ENCODE measurements at places on chromosomes 11 and 22.

- no peak for DNase-seq
Measured at GRCh38 chr22:29756341-29756740, 10.5 kb downstream of the ZMAT5 start.

GRCh38 chr22:47192651-47193437 lies 430.4 kb downstream of the TBC1D22A start:
- DNase-seq: no peak

GRCh38 chr11:88651556-88651955 lies 314.0 kb upstream of the CTSC start:
- no peak for DNase-seq

DNA sequence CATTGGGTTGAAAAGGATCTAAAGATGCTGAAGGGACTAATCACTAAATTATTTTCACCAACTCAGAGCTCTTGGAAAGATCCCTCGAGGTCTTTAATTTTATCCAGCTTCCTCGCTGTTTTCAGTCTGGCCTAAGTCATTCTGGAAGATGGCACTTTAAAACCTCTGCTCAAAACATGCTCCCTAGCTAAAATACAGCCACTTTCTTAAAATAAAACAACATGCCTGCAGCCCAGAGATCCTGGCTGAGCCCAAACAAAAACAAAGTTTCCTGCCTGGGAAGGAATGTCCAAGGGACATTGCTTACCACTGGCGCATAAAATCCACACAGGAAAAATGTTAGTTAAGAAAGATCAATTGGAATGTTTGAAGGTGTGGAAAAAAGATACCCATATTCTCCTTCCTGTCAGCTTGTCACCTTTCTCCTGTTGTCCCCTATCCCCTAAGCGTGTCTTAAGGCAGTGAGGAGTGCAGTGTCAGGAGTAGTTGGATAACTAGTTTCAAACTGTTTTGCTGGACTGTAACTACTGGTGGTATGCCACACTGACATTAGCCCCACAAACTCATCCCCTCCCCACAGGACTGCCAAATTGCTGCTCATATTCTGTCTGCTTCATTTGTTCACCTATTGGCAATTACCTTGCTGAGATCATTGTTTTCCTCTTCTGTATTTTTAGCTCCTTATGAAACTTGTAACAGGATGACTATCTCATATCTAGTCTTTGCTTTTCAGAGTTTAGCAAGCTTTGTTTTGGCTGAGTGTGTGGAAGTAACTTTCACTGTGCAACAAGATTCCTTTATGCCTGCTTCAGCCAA lies 108.3 kb upstream of the SESN3 start:
- DNase-seq: no peak

DNA sequence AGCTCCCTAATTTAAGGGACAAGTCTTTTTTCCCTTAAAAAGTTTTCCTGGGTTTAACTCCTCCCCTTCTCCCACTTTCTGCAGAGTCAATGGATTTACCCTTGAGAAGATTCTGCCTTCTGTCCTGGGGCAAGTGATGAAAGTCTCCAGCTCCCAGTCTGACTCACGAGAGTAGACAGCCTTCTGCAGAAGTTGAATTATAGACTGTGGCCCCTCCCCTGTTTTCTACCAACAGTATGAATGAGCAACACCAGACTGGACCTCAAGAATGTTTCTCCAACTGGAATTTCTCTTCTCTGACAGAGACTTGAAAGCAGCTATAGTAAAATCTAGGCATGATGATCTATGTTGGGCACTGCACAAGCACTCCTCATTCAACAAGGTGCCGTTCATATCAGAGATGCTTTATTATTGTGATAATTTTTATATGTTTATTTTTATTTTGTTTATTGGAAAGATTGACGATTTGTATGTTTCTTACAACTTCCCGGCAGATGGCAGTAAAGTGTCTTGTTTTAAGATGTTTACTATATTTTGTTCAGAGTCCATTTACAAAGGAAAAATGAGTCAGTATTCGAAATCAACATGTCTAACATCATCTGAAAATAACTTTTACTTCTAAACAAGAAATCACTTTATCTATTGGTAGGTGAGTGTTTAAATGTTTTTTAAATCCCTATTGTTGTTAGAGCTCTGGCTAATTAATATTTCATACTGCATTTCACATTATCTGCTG lies 56.6 kb downstream of the LMO2 start:
- DNase-seq: no peak

DNA sequence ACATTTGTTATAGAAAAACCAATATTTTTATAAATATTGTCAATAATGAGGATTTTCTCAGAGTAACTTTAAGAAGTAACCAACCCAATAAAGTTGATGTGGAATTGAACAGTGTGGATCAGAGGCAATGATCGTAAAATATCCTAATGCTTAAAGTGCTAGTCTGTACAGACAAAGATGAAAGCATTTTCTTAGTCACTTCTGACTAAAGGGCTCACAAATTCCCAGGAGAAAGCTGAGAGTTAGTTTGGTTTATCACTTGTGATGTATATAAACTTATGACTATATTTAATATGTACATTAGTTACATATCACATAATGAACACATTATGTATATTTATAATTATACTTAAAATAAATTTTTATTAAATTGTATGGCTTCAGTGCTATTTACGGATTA lies 25.4 kb upstream of the DDI1 start:
- no peak for DNase-seq

DNA sequence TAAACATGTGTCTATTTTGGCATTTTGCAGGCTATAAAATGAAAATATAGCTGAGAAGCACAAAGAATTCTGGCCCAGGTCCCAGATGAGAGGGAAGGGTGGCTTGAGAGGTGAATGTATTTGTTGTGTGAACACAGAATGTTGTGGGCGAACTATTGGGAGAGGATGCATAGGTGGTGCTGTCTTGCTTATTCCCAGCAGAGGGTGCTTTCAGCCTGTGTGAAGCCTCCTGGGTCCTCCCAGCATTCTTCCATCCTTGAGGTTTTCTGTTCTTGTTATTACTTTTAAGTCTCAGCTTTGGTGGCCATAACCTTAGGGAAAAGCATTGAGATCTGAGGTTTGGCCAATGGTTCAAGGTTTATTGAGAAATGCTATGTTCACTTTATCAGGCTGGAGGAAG lies 108.7 kb upstream of the SNX19 start:
- no peak for DNase-seq

DNA sequence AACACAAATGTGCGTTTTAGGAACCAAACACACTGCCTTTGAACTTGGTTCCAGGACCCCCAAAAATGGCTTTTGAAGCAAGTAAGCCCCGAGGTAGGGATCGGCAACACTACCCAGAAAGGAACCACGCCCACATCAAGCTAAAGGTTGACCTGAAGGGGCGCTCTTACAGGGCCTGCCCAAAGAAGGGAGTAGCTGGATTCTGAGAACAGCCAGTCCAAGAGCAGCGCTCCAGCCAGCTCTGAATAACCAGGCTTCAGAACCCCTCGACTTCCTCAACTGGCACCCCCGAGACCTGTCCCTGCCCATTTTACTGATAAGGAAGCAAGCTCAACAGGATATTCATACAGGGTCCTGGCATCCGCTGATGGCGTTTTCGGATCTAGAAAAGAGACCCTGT lies 18.9 kb upstream of the MOB2 start:
- DNase-seq: no peak

GRCh38 chr11:69637941-69638871 lies 2.8 kb upstream of the CCND1 start:
- no peak for DNase-seq

DNA sequence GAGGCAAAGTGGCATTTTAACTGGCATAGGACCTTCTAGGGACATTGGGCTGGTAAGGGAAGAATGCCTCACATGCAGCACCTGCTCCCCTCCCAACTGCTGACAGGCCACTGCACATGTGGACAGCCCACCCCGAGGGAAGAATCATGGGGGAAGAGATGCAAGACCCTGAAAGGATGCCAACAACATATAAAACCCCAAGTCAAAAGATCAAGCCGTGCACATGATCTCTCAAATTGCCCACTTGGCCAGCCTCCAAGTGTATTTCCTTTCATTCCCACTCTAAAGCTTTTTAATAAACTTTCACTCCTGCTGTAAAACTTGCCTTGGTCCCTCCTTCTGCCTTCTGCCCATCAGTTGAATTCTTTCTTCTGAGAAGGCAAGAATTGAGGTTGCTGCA lies 947.8 kb upstream of the CCDC90B start:
- DNase-seq: no peak

- DNase-seq: no peak
Measured at GRCh38 chr22:31400023-31400397, 606 bp downstream of the DRG1 start.

DNA sequence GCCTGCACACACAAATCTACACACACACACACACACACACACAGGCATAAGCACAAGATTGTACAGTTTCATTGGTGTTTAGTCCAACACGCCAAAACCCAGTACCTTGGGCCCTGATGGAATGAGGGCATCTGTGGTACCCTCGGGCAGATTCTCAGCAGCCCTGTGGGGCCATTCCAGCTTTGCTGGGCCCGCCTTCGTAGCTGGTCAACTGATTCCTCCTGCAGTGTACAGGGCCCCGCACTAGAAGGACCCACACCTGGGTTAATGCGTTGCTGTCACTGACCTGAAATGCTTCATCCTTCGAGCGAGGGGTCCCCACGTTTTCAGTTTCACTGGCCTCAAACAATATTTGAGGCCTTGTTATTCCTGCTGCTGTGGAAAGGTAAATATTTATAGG lies 731.2 kb downstream of the BRD1 start:
- no peak for DNase-seq

GRCh38 chr22:46092011-46092410 lies 58.3 kb upstream of the PPARA start:
- no peak for DNase-seq

GRCh38 chr11:125451400-125452124 lies 44.5 kb downstream of the FEZ1 start:
- DNase-seq: no peak

GRCh38 chr11:47987310-47987709 lies 7.0 kb downstream of the PTPRJ start:
- DNase-seq: no peak

GRCh38 chr22:21698430-21699329 lies 32.9 kb downstream of the PPIL2 start:
- DNase-seq: no peak

- no peak for DNase-seq
Measured at GRCh38 chr22:49481659-49482399, 345.8 kb downstream of the BRD1 start.

DNA sequence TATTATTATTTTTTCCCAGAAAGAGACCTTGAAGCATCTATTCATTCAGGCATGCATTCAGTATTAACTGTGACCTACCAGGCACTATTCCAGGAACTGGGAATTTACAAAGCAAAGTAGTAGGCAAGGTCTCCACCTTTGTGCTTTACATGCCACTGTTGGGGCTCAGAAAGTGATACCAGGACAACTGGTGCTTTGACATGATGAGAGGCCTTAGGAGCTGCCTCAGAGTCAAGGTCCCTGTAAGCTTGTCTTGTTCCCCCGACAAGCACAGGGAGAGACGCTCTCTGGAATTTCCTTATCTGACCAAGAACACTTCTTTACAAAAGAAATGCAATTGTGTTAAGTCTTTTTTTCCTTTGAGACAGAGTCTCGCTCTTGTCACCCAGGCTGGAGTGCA lies 2.3 kb upstream of the HMOX1 start:
- no peak for DNase-seq

DNA sequence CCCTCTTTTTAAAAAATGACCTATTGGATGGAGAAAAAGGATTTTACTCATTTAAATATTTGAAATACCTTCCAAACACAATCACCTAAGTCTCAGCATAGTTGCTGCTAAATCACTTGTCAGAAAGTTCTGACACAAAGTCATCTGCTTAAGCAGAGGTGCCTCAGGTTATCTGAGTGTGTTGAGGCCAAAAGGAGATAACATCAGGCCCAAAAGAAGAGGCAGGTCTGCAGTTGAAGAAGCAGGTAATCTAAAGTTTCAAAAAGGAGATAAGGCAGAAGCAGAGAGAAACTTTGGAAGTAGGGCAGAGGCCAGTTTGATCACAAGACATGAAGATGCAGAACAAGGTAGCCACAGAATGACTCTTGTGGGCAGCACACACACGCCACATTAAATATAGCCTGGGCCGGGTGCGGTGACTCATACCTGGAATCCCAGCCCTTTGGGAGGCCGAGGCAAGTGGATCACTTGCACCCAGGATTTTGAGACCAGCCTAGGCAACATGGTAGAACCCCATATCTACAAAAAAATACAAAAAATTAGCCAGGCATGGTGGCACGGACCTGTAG lies 175.7 kb upstream of the API5 start:
- DNase-seq: no peak

- peak; percentile 45 for DNase-seq
Measured at GRCh38 chr22:20238536-20238900, 29.6 kb downstream of the RTN4R start.

- no peak for DNase-seq
Measured at GRCh38 chr11:18731441-18731840, 5.5 kb upstream of the IGSF22 start.

DNA sequence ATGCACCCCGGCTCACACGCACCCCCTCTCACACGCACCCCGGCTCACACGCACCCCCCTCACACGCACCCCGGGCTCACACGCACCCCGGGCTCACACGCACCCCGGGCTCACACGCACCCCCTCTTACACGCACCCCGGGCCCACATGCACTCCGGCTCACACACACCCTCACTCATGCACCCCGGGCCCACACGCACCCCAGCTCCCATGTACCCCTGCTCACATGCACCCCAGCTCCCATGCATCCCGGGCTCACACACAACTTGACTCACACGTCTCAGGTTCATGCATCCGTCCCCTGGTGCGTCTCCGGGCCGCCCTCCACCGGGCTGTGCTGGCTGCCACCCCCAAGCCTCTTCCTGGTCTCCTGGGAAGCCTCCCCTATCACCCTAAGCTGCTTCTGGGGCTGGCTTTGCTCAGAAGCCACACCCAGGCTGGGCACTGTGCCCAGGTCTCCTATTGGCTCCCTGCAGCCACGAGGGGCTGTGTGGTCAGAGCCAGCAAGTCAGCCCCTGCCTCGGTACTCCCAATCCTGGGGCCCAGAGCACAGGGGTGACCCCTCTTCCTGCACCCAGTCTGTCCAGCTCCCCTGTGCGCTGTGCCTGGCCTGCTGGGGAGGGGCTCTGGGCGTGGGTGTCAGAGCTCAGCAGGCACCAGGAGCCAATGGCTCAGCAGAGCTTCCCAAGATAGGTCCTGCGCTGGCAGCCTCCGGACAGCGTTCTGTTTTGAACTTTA lies 16.9 kb downstream of the TSPAN4 start:
- DNase-seq: no peak

DNA sequence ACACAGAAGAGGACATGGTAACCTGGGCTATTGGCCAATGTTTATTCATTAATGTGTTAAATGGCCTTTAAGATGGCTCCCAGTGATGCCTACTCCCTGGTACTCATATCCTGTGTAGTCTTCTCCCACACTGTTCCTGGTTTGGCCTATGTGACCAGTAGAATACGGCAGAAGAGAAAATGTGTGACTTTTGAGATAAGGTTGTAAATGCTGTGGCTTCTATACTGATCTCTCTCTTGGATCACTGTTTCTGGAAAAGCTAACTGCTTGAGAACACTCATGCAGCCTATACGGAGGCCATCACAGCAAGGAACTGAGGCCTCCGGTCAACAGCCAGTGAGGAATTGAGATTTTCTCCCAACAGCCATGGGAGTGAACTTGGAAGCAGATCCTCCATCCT lies 24.1 kb downstream of the MAML2 start:
- no peak for DNase-seq

- no peak for DNase-seq
Measured at GRCh38 chr11:110289472-110289871, 6.9 kb downstream of the RDX start.

Data from effector memory CD8-positive, alpha-beta T cell (primary cell).